ENCODE measurements at places on chromosomes 2 and 18. TPM values are rescaled to one million over a fixed set of nuclear protein-coding genes. Genes with fewer than 3 reads are reported as not detected.

CRYGA gene
- not detected for total RNA-seq

- DNase-seq, result no peak
Observed at GRCh38 chr2:237320801-237321560, 93.0 kb downstream of the COL6A3 start.

SCG2 gene
- total RNA-seq, result not detected

MARCO gene
- 0.13 TPM for total RNA-seq

GRCh38 chr18:43875511-43875910 lies 598.2 kb upstream of the SYT4 start:
- DNase-seq, result no peak

ESPNL gene
- total RNA-seq, result 0.25 TPM

FBXO15 gene
- 2.0 TPM for total RNA-seq

DNA sequence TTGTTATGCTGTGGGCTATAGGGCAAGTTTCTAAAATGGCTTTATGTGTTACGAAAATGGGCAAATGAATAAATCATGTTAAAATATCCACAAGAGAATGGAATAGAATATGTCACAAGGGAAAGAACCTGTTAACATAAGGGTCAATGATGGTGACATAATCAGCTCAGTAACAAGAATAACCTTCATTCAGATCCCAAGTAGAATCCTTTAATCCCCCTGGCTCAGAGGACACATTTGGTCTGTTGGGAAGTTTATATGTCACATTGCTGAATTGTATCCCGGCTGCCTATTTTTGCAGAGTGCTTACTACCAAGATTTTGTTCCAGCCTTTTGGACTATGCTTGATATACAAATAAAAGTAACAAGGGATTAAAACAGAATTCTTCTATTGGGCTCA lies 13.1 kb upstream of the LGALSL start:
- DNase-seq, result no peak

G6PC2 gene
- not detected for total RNA-seq

DNA sequence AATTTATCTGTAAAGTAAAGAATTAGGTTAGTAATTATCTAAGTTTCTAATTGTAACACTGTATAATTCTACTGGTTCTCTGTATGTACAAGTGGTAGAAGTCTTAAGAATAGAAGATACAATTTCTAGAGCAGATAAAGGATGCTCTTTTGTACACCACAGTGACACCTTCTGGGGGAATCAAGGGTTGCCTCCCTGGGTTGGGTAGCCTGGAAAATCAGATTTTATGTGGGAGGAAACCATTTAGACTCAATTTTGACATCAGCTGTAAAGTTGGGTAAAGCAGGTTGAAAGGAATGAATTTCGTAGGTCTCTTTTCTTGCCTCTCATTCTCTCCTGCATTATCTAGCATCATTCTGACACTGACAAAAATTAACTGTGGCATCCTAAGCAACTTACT lies 354.8 kb downstream of the DCC start:
- DNase-seq, result no peak

CCDC88A gene
- 13.2 TPM for total RNA-seq

GRCh38 chr2:216002101-216002678 lies 11.2 kb downstream of the MREG start:
- no peak for DNase-seq

- DNase-seq, result no peak
Observed at GRCh38 chr2:189088591-189089205, 90.9 kb downstream of the COL5A2 start.

TMEM169 gene
- total RNA-seq, result 3.7 TPM

DNA sequence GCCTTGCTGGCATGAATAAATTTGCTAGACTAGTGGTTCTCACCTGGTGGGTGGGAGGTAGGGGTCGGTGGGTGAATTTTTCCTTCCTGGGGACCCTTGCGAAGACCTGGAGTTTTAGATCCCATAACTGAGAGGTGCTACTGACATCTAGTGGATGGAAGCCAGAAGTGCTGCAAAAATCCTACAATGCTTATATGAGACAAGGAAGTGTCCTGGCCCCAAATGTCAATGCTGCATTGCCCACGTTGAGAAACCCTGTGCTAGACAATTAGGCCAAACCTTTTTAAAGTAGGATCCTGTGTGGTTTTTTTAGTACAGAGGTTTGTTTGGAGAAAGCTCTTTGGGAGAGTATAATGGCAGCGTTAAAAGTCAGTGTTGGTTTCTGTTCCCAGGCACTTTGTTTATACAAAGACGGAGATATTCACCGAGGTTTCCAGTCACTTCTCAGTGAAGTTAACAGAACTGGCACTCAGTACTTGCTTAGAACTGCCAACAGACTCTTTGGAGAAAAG lies 9.6 kb downstream of the SERPINB8 start:
- no peak for DNase-seq

DNA sequence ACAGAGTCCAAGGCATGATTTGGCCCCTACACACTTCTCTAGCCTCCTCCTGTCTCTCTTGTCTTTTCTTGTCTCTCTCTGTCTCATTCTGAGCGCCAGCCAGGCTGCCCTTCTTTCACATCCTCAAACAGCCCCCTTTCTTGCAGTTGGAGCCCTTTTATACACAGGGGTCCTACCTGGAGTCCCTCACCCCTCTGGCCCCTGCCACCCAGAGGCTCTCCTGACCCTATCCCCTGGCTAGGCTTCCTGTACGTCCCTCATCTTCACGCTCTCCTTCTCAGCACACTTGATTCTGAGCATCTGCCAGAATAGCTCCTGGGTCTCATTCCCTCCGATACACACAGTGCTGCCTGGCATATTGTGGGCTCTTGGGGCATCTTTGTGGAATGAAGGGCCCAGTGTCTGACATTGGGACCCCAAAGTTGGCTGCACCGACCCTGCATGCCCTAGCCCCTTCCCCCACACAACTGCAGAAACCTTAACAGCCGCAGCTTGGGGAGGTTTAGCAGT lies 261.9 kb downstream of the DYSF start:
- DNase-seq, result no peak

DNA sequence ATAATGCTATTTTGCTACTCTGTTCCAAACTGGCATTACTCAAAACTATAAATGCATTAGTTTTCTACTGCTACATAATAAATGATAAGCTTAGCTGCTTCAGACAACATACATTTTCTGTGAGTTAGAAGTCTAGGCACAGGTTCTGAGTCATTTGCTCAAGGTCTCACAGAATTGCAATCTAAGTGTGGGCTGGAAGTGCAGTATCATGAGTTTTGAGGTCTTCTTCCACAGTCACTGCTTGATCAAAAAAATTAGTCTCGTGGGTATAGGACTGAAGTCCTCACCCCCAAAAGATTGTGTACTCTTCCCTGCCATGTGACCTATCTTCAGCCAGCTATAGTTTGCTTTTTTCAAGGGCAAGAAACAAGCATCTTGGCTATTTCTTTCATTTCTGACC lies 676.9 kb downstream of the ADCYAP1 start:
- DNase-seq, result no peak

GRCh38 chr2:175036582-175037018 lies 31.4 kb upstream of the CHN1 start:
- DNase-seq, result no peak

- no peak for DNase-seq
Observed at GRCh38 chr2:168686452-168687191, 115.8 kb upstream of the NOSTRIN start.

- no peak for DNase-seq
Observed at GRCh38 chr18:49697757-49698524, 115.4 kb downstream of the ACAA2 start.

- DNase-seq, result no peak
Observed at GRCh38 chr2:120390381-120391055, 44.6 kb downstream of the INHBB start.

- no peak for DNase-seq
Observed at GRCh38 chr2:98561018-98561417, 47.3 kb downstream of the COA5 start.

PID1 gene
- total RNA-seq, result not detected

GAL3ST2 gene
- total RNA-seq, result 0.80 TPM

GRCh38 chr2:218435003-218435982 lies 16.4 kb downstream of the VIL1 start:
- no peak for DNase-seq

SPHKAP gene
- not detected for total RNA-seq

TXNL1 gene
- 35.7 TPM for total RNA-seq

DNA sequence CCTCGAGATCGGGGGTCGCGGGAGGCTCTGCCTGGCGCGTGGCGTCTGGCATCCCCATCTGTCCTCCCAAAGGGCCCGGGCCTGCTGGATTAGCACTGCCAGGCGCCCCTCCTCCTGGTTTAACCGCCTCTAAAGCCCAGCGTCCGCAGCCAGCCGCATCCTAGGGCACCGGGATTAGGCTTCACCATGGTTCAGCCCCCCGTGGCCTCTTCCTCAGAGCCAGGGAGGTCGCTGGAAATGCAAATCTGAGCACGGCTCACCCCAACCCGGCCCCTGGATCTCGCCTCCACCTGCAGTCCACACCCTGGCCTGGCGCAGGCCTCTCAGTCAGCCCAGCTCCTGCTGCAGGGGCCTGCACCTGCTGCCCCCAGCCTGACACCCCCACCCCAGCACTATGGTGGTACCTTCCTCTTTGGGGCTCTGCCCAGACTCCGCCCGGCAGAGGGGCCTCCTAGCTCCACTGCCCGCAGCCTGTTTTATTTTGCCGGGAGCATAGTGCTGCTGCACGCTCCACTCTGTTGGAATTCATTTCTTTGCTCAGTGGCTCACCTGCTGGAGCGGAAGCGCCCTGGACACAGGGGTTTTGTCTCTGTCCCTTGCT lies 13.2 kb downstream of the PRELID3A start:
- DNase-seq, result no peak
